ENCODE measurements at places on chromosomes 4 and X.

DNA sequence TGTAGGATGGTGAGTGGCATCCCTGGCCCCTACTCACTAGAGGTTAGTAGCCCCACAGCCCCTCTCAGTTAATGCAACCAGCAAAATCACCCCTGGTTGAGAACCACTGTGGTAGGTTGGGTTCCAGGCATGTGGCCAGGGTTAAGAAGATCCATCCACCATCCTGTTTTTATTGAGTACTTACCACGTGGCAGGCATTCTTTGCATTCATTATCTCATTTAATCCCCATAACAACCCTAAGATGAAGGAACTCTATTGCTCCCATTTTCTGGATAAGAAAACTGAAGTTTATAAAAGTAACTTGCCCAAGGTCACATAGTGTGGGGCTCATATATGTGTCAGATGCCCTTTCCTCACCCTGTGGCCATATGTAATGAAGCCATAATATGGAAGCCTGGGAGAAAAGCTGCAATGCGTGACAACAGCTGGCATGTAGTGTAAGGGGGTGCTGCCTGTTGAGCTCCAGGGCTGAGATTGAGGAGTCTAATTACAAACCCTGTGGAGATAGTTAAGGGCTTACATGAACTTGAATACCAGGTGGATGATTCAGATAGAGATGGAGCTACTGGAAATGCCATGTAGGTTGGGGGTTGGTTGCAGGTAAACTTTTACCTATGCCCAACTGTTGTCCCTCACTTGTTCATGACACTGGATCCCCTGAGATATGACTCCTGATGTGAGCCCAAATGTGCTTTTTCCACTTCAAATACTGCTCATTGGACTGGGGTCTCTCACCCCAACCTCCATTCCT lies 100.2 kb upstream of the PGRMC2 start:
- no peak for DNase-seq

GRCh38 chrX:17537723-17538243 lies 162.8 kb downstream of the NHS start:
- DNase-seq: no peak

DNA sequence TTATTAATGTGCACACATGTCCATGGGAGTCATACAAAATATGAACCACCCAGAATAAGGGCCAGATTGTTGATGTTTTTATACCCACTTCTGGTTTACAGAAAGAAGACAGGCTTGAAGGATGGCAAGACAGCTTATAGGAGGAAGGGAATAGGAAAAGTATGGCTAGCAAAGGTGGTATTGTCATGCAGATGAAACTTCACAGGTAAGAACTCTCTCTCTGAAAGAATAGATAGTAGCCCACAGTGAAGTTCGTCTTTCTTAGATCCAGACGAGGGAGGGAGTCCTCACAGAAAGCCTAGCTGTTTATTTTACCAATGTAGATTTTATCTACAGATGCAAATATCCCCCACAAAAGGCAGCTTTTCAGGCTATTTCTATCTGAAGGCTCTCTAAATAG lies 43.7 kb upstream of the SPIN4 start:
- DNase-seq: no peak

GRCh38 chrX:63471004-63471403 lies 119.9 kb upstream of the SPIN4 start:
- DNase-seq: no peak

GRCh38 chr4:20509315-20509714 lies 190.9 kb upstream of the PACRGL start:
- DNase-seq: no peak

GRCh38 chr4:17786567-17786966 lies 5.1 kb upstream of the FAM184B start:
- no peak for DNase-seq

- no peak for DNase-seq
These were observed 114.0 kb upstream of the INPP4B start for GRCh38 chr4:142960126-142960525.

DNA sequence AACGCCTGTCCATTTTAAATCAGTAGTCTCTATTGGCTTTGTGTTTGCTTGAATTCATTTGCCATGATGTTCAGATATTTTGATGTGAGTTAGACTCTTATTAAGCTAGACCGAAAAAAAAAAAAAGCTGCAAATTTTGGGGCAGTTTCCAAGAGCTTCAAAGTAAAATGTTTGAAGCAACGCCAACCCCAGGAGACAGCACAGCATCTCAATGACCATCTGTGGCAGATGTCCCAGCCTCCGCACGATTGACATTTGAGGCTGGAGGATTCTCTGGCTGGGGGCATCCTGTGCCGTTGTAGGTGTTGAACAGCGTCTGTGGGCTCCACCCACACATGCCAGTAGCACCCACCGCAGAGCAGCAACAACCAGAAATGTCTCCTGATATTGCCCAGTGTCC lies 17.1 kb upstream of the ARSF start:
- DNase-seq: no peak

DNA sequence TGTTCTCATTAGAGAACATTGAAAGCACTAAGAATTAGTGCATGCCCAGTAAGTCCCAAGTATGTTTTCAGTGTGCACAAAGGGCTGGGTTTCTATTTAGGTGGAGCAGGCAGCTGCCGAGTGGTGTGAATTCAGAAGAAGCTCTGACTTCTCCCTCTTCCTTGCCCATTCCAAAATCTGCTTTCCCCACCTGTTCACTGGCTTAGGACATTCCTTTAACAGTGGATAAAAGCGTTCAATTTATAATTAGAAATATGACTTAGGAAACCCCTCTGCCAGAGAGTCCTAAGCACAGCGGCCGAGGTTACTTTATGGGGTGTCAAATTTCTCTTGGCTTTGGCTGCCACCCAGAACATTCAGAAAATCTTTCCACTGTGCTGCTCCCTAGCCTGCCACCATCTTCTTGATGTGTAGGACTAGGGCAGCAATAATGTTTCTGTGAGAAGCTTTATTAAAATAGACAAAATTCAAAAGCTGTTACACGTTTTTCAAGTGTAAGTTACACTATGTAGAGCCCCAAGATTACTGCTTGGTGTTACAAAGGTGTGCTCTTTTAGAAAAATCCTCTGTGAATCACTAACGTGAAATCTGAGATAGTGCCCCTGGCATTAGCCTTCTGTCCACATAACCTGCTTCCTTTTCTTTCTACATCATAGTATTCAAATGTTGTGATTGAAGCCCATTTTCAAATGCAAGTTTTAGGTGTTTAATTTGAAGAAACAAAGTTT lies 191.6 kb upstream of the ANKRD50 start:
- DNase-seq: peak; percentile 21

DNA sequence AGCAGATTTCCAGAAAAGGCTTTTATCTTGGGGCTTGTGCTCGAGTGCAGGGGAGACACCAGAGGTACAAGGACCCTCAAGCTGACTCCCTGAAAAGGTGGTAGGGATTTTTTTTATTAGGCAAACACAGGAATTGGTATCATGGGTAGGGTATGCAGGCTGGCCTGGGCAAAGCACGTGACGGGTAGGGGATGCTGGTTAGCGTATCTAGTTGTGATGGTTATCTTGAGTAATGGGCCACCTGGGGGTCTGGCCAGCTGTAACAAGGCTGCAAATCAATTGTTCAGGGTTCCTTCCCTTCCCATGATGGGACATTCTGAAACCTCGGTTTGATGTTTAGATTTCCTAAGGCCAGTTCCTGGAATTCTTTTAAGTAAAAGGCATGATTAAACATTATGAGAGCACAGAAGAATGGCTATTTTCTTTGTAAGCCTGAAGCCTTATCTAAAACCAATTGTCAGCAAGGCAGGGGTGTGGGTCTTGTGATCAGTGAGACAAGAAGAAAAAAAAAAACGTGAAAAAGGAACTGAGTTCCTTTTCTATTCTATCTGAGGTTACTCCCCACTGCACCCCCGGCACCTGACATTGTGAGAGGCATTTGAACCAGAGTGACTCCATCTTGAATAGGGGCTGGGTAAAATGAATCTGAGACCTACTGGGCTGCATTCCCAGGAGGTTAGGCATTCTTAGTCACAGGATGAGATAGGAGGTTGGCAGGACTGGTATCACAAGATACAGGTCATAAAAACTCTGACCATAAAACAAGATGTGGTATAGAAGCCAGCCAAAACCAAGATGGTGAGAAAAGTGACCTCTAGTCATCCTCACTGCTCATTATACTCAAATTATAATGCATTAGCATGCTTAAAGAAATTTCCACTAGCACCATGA lies 64.2 kb upstream of the S100G start:
- DNase-seq: no peak

- no peak for DNase-seq
These were observed 493.7 kb downstream of the MAGEE1 start for GRCh38 chrX:76921176-76921575.

DNA sequence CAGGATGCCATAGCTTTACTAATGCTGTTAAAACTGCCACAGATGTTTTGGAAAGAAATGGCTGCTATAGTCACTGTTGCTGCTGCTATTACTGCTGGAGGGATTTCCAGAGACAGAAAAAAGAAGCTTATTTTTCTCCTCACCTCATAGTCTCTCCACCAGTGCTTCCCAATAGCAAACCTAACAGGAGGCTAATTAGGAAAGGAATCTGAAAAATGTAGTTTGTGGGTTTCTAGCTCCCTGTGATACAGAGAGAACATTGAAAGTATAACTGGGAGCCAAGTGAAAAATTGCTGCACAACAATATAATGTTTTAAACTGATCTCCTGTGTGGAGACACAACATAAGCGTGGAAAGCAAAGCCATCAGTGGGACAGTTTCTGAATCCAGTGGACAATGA lies 8.6 kb upstream of the TSPAN7 start:
- DNase-seq: no peak

GRCh38 chr4:94889523-94889922 lies 131.8 kb downstream of the BMPR1B start:
- peak; percentile 15 for DNase-seq

DNA sequence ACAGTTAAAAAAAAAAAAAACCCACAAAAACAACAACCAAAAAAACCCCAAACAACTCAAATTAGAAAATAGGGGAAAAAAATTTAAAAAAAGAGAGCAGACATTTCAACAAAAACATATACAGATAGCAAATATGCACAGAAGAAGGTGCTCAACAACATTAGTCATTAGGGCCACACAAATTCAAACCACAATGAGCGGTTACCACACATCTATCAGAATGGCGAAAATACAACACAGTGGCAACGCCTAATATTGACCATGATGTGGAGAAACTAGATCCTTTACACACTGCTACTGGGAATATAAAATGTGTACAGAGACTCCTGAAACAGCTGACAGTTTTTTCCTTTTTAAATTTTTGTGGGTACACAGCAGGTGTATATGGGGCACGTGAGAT lies 19.4 kb downstream of the LYAR start:
- no peak for DNase-seq

DNA sequence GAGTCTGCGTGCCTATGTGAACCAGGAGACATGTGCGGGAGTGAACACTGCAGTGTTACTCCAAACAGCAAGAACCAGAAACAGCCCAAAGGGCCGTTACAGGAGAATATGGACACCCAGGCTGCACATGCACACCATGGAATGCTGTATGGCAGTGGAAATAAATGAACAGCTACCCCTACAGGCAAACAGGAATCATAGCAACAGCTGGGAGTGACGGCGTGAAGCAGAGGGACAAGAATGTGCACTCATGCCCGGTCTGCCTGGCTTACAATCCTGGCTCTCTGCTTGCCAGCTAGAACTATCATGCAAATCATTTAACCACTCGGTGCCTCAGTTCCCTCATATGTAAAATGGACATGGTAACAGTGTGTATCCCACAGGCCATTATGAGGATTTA lies 16.6 kb downstream of the GPKOW start:
- no peak for DNase-seq

- no peak for DNase-seq
These were observed 115.1 kb downstream of the KLHL8 start for GRCh38 chr4:87105101-87105845.

DNA sequence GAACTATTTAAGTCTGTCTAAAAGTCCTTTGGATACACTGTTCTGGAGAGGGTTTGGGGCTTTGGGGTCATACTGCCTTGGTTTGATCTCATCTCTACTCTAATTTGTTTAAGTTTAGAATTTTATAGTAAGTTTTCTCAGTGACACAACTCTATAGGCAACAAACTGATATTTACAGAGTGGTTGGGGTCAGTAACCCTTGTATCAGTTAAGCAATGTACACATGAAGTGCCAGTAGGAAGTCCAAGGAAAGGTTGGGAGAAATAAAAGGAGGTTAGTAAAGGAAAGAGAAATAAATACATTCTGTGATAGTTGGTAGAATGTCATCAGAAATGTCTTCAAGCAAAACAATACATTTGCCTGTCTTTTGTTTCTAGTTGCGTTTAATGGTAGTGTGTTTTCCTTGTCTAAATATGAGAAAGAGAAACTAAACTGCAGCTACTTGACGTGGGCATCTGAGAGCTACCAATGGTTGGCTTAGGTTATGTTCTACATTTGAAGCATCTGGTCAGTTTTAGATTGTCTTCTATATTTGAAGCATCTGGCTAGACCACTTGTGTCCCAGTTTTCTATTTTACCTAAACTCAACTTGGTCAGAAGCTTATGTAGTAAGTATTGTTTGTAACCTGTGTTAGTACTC lies 6.9 kb downstream of the ATP7A start:
- no peak for DNase-seq

GRCh38 chr4:15653864-15654592 lies 1.1 kb downstream of the FBXL5 start:
- no peak for DNase-seq

All from NCI-H2171 (cell line).